ENCODE measurements at places on chromosomes 16 and 17.

GRCh38 chr17:55248077-55248476 is 16.7 kb upstream of the HLF start:
- DNase-seq, result no peak

GRCh38 chr16:56542039-56542438 is 22.2 kb upstream of the BBS2 start:
- DNase-seq, result no peak

- no peak for DNase-seq
Observed at GRCh38 chr16:85648805-85649204, 35.7 kb downstream of the GSE1 start.

GRCh38 chr16:78483124-78483992 is 383.9 kb downstream of the WWOX start:
- DNase-seq, result no peak

GRCh38 chr17:61338874-61339478 is 60.7 kb upstream of the TBX2 start:
- DNase-seq, result no peak

- no peak for DNase-seq
Observed at GRCh38 chr17:27529230-27529796, 73.1 kb downstream of the KSR1 start.
